ENCODE measurements at places on chromosomes 11 and 22.

- DNase-seq, result no peak
These were observed 47.2 kb downstream of the CCDC34 start for GRCh38 chr11:27315836-27316235.

DNA sequence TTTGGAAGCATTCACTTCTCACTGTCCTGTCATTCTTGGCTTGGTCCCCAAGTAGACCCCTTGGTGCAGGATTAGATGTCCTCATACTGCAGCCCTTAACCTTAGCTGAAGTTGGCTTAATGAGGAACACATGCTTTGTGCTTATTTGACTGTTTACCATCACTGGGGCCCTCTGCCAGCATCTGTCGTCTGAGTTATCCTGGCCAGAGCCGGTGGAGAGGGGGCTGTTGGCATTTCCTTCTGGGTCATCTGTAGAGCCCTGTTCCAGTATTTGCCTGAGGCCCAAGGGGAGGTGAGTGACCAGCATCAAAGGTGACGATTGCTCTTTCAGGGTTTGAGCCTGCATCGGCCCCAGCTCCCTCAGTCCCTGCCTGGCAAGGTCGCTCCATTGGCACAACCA lies 126.4 kb upstream of the RASSF10 start:
- DNase-seq, result no peak

- peak; percentile 8 for DNase-seq
These were observed 12.4 kb upstream of the DSCAML1 start for GRCh38 chr11:117809236-117810055.

GRCh38 chr11:66003291-66003690 lies 988 bp downstream of the BANF1 start:
- no peak for DNase-seq

DNA sequence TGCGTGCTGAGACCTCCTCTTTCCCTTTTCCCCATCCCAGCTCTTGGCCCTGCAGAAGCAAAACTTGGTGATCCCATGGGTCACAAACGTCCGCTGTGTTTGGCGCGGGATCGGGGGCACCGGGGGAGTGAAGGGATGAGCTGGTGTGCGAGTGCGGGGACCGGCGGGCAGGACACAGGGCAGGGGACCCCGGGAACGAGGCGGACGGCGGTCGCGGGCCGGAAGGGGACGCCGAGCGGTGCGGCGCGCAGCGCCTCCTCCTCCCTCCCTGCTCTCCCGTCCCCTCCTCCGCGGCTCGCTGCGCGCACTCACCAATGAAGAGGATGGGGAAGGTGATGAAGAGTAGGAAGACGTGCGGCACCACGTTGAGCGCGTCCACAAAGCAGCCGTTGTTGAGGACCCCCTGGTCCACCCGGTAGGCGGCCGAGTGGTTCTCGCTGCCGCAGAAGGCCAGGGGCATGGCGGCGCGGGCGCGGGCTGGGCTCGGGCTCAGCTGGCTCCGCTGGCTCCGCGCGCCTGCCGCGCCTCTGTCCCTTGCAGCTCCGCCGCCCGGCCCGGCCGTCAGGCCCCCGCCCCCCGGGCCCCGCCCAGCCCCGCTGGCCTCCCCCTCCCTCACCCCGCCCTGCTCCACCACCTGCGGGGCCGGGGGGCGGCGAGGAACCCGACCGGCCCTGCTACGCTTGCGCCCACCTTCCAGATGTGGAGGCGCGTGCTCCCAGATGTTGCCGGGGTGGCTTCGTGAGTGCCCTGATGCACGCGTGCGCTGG lies at the start of gene ABCC8:
ABCC8 (minus strand) TSS at position 529 of the 767 bp plus-strand sequence; CDS start at position 460, 69 bp downstream.
- DNase-seq, result no peak

- DNase-seq, result no peak
These were observed 3.5 kb downstream of the OR51B5 start for GRCh38 chr11:5339771-5340322.

- DNase-seq, result no peak
These were observed 2.9 kb upstream of the HTATIP2 start for GRCh38 chr11:20360650-20361049.

DNA sequence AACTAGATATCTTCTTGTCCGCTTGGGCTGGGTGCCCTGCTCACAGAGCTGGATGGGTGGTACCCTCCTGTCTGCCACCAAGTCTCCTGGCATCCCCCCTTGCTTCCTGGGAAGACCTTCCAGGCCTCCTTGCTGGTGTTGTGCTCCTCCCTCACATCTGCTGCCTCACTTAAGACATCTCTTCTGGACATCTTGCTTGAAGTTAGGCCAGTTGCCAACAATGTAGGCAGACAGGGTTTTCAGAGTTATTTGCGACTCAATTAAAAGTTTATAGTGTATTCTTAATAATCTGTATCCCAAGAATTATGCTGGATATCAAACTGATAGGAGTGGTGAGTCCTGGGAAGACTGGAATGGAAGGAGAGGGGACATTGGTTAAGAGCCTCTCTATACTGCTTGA lies 64.0 kb upstream of the TNRC6B start:
- no peak for DNase-seq

DNA sequence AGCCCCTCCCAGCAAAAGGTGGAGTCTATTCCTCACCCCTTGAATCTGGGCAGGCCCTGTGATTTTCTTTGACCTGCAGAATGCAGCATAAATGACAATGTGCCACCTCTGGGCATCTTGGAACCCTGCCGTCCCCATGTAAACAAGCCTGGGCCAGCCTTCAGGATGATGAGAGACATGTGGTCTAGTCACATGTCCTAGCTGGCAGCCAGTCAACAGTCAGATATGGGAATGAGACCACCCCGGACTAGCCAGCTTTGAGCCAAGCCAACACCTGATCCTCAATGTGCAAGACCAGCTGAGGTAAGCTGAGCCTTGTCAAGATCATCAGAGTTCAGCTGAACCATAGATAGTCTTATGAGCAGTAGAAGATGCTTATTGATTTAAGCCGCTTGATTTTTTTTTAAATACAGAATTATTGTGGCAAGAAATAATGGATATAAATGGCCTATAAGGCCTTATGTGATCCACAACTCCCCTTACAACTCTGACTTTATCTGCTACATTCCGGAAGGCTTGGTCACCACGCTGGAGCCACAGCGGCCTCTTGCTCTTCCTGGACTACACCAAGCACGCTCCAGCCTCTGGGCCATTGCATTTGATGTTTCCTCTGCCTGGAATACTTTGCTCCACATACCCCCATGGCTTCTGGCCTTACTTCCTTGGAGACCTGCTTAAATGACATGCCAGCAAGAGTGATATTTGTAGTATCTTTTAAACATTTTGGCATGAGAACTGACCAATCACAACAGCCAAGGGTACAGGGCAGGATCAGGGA lies 225.9 kb upstream of the SESN3 start:
- DNase-seq, result no peak

- no peak for DNase-seq
These were observed 8.0 kb downstream of the TTC17 start for GRCh38 chr11:43366677-43367076.

DNA sequence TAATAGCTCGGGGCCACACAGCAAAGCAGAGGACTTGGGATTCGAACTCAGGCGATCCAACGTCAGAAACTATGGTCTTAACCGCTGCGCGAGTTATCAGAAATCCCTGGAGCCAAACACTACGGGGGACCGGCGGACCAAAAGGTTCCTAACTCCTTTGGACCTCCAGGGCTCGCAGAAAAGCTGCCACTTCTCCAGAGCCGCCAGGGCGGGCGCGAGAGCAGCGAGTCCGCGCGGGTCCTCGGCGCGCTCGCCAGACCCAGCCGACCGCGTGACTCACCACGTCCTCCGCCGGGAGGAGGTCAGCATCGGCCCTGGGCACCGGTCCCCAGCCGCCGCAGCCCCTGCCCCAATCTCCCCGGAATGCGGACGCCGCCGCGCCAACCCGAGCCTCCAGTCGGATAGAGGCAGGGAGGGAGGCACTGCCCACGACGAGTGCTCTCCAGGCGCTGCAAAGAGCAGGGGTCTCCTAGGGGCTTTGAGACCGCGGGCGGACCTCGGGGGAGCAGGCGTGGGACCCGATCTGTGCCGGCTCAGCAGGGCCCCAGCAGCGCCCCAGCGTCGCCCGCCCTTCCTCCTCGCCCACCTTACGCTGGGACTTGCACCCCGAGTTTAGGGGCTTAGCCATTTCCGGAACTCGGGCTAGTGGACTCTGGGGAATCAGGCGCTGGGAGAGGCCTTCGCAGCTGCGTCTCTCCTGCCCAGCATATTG lies 6.2 kb upstream of the ALX4 start:
- DNase-seq, result no peak

- no peak for DNase-seq
These were observed 47.7 kb downstream of the PDE2A start for GRCh38 chr11:72626414-72626936.

DNA sequence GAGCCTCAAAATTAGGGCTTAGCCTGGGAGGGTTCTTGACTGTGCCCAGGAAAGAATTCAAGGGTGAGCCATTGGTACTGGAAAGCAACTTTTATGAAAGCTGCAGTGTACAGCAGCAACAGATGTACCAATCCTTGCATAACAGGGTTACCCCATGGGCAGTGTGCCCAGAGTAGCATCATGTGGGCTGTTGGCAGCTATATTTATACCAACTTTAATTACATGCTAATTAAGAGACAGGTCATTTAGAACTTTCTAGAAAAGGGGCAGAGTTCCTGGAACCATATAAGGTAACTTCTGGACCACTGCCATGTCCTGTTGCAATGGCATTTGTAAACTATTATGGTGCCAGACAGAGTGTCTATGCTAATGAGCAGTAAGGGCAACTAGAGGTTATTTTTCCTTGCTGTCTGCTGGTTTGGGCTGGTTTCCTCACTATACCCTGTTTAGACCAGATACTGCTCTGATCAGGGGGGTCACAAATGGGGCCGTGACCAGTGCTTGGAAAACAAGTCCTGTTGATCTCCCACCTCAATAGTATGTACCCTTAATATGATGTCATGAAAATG lies 1120.5 kb upstream of the RAG2 start:
- DNase-seq, result no peak

Measured in GM04504 (cell line).